Activated CD4-positive, CD25-positive, alpha-beta regulatory T cell (primary cell): ENCODE measurements at places on chromosomes 3 and 15.

DNA sequence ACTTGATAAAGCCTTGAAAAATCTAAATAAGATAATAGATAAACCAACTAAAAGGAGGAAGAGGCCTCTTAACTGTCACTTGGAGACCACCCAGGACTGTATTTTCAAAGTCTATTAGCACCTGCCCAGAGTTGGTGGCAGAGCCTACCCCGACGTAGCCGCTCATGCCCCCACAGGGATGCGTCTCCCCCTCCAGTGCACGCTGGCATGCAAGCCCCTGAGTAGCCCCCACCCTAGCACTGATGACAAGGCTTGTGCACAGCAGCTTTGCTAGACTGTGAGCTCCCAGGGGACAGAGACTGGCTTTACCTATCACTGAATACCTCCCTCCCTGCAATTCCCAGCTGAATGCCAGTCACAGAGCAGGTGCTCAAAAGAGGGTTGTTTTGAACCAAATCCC is 54.1 kb upstream of the HES1 start:
- no peak for DNase-seq

DNA sequence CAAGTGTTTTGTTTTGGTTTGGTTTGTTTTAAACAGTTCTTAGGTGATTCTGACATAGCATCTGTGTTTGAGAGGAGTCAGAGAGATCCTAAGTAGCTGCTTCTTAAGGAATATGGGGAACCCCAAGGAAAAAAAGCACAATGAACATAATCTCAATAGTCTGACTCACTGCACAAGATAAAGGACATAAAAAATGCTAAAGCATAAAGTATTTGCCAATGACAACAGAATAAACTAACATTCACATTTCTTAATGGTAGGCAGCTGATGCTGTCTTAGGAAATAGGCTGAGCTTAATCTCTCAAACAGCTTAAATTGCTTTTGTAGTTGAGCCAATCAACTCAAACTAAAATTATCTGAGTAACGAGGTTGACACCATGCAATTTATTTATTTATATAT is 2.9 kb downstream of the NCEH1 start:
- no peak for DNase-seq

- DNase-seq = no peak
These were observed 57.4 kb downstream of the LRTM1 start for GRCh38 chr3:54870423-54870822.

GRCh38 chr15:20356444-20356910 is 185.1 kb downstream of the GOLGA6L6 start:
- DNase-seq = no peak

GRCh38 chr15:64146885-64147681 is 4.4 kb upstream of the SNX22 start:
- no peak for DNase-seq

DNA sequence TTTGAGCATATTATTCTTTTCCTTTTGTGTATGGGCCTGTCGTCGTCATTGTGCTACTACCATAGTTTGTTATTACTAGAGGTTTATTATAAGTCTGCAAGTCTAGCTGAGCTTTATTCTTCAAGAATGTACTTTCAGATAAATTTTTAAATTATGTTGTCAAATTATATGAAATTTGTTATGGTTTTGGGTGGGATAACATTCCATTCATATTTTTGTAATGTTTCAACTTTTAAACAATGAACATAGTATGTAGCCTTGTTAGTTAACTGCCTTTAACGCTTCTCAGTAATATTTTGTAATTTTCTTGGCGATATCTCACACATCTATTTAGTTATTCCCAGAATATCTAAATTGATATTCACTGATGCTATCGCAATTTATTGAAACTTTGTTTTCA is 41.6 kb upstream of the GOLGA8B start:
- DNase-seq = no peak

DNA sequence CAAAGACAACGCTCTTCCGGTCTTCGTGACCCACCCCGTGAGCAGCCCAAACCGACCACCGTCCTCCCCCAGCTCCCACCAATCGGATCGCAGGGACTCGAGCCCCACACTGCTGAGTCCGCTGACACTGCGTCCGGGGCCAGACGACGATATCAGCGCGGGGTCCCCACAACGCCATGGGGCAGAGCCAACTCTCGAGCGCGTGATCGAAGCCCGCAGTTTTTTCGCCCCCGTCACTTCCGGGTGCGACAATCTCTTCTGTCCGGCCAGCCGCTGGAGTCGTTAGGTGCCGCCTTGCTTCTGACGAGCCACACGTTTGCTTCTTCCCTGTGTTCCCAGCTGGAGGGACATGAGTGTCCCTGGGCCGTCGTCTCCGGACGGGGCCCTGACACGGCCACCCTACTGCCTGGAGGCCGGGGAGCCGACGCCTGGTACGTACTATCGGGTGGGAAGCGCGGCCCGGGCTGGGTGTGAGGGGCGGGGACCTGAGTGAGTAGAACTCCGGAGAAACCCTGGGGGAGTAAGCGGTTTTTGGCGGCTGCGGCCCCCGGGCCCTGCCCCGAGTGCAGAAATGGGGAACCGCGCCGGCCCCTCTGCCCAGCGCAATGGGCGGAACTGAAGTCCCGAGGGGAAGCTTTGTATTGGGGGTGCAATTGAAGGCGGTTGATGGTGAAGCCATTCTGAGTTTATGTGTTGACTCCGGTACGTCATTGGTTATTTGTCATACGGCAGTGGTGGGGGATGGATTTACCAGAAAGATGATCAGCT is at the start of gene BLOC1S6:
Gene BLOC1S6, plus strand, starts transcription at position 285 of the 768 bp plus-strand sequence. Its CDS starts 65 bp downstream, at position 350.
- peak; percentile 78 for DNase-seq

- no peak for DNase-seq
These were observed 40.8 kb downstream of the CHST14 start for GRCh38 chr15:40511472-40512133.

DNA sequence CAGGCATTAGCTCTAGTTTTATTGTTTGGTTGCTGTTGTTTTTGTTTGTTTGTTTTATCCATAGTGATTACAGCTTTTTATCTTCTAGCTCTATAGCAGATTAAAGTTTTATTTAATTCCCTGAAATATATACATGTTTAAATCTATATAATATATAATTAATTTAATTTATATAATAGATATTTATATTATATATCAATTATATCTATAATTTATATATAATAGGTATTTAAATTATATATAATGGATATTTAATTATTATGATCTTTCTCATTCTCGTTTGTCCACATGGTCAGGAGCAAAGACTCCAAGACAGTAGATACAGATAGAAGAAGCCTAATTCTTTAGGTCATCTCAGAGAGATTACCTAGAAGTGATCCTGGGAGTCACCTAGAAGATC is 238.8 kb upstream of the GPR149 start:
- DNase-seq = no peak

DNA sequence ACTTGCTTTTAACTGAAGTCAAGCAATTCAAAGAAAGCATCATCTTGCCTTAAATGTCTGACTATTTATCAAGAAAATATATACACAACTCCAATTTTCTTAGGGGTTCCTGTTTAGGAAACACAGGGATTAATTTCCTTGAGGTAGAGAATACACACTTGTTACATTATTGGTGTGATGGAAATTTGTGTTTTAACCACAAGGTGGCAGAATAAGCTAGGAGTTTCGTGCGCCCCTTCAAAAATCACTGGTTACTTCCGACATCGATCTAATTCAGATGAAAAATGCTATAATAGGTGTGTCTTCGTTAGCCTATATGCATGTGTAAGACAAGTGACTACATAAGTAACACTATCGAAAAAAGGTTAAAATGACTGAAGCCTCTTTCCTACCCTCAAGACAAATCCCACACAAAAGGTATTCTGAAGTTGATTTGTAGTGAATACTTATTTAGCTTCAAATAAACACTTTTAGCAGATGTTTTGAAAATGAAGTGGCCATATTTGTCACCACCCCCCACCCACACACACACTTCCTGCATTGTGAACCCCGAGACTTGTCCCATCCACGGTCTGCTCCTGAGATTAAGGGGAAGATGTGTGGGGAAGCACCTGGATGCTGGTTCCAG is 246.5 kb downstream of the ROBO1 start:
- DNase-seq = no peak

GRCh38 chr3:65033576-65033975 is 345.8 kb upstream of the ADAMTS9 start:
- DNase-seq = no peak

DNA sequence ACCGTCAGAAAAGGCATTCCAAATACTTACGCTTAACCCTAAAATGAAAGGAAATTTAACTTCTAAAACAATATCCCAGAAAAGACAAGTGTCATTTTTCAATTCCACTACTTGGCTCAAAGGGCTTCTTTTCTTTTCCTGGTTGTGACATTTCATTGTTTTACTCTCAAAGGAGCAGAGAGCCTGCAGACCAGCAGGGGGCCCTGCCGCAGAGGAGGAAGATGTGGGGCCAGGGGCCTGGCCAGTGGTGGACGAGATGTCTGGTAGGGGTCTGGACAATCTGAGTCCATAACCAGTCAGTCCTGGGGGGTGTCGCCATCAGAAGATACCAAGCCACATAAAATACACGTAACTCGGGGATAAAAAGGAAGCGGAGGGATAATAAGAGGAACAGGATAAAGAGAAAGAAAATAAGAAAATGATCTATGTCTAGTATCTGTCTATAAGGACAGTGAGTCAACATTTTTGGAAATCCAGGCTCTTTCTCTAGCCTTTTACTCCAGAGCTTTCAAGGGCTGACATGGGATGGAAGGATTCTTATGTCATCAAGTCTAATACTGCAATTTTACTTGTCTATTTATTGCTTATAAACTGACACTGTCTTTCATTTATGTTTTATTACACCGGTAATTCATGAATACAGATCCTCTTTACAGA is 54.2 kb upstream of the ARHGEF3 start:
- DNase-seq = no peak

DNA sequence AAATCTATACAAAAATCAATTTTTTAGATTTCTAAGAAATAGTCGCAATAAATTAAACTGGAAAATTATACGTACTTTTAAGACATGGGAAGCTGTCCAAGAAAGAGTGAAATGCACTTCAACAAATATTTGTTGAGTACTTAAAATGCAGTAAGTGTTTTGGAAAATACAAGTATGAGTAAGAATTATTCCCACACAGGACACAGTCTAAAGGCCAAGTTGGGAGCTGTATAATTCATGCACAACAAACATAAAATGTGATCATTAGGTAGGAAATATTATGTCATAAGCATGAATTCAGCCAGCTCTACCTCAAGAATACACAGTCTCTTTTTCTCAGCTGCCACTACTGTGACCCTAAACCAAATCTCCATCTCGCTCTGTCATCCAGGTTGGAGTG is 267.6 kb downstream of the CNTN3 start:
- DNase-seq = no peak

DNA sequence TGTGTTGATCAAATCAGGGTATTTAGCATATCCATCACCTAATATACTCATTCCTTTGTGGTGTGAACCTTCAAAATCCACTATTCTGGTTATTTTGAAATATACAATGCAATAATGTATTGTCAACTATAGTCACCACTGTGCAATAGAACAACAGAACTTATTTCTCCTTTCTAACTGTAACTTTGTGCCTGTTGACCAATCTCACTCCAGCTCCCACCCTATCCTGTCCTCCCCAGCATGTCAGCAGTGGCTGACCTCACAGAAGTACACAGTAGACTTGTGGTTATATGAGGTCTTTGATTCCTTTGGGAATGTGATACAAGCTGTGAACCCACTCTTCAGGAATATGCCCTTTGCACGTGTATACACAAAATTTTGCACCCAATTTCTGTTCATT is 64.2 kb downstream of the ECT2 start:
- DNase-seq = no peak

GRCh38 chr3:177356113-177356512 is 158.8 kb upstream of the TBL1XR1 start:
- no peak for DNase-seq

DNA sequence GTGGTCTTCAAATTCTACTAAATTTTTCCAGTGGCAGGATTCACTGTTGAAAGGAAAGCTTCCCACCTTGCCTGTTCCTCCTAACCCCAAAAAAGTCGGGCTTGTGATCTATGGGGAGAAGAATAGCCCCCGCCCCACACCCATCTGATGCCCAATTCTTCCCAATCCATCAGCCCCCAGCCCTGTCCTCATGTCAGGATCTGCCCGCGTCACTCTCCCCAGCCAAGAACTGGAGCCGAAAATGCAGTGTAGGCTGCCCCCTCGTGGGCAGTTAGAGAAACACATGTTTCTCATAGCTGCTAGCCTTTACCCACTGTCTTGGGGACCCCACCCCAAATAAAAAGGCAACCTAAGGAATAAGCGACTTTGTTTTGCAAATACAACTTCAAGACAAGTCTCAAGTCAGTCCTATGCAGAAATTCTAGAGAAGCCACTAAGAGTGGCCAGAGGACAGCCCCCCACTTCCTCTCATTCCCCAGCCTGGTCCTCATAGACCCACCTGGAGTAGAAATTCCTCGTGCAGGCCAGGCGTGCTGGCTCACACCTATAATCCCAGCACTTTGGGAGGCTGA is 13.0 kb upstream of the CSK start:
- peak; percentile 42 for DNase-seq

GRCh38 chr15:50973605-50974004 is 65.1 kb downstream of the AP4E1 start:
- no peak for DNase-seq
